ENCODE measurements at places on chromosomes 4 and X.
A peak's percentile ranks its signal among the peaks of the same experiment; 100 is the strongest.

- H3K36me3 ChIP-seq, result no peaks in the 10 kb centered on the region
- no peak for DNase-seq
- H3K4me3 ChIP-seq, result no peak overlapping the region
- no peak overlapping the region for H3K27ac ChIP-seq
- no peaks in the 10 kb centered on the region for H3K27me3 ChIP-seq
Observed at GRCh38 chr4:146442801-146443200, 78.9 kb downstream of the SLC10A7 start.

DNA sequence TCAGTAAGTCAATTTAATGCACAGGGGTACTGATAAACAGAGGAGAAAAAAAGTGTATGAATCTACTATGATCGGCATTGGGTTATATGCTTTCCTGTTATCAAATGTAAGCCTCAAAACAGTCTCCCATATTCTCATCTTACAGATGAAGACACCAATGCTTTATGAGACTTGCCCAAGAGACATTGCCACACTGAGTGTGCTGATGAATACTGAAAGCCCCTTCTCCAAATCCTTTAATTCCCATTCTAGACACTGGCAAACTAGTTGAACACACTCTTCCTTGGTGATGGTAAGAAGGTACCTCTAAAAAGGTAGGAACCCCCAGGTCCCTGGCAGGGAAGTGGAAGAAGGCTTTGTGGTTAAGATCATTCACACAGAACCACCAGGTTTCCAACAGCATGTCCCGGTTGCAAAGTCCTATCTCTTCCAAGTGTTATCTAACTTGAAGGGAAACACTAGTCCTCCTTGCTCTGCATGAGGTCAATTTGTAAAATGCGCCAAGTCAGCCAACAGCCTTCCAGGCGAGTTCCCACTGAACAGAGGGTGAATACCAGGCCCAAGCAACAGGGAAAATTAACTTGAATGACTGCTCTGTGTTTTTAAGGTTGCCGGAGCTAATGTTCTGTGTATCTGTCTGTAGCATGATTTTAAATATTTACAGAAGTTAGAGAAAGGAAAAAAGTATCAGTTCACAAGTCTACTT is 5.1 kb downstream of the SETD7 start:
- H3K36me3 ChIP-seq, result peaks cover 8% of the 10 kb centered on the region
- no peak overlapping the region for H3K27ac ChIP-seq

- no peaks in the 10 kb centered on the region for H3K36me3 ChIP-seq
- H3K4me3 ChIP-seq, result no peak overlapping the region
- DNase-seq, result peak; percentile 40
- no peaks in the 10 kb centered on the region for H3K27me3 ChIP-seq
- no peak overlapping the region for H3K27ac ChIP-seq
- peaks cover 8% of the 10 kb centered on the region for H3K4me1 ChIP-seq
Observed at GRCh38 chr4:53055274-53055673, 193.2 kb downstream of the RASL11B start.

DNA sequence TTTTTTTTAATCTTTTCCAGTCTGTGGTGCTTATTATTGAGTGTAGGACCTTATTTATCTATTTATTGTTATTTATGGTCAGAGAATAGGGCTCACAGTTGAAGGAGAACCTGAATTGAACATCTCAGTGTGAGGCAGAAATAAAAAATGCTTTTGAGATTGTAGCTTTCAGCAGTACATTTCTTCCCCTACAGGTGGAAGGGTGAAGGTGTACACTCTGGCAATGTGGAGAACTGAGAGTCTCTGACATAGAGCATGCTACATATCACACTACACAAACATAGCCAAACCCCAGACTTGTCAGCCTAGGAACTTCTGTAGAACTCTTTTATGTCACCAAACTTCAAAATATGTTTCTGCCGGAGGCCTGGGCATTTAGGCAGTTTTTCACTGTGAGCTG is 140.2 kb downstream of the STIM2 start:
- no peak for DNase-seq
- peaks cover 18% of the 10 kb centered on the region for H3K36me3 ChIP-seq
- H3K27ac ChIP-seq, result no peak overlapping the region
- H3K4me3 ChIP-seq, result no peak overlapping the region
- H3K4me1 ChIP-seq, result no peaks in the 10 kb centered on the region

DNA sequence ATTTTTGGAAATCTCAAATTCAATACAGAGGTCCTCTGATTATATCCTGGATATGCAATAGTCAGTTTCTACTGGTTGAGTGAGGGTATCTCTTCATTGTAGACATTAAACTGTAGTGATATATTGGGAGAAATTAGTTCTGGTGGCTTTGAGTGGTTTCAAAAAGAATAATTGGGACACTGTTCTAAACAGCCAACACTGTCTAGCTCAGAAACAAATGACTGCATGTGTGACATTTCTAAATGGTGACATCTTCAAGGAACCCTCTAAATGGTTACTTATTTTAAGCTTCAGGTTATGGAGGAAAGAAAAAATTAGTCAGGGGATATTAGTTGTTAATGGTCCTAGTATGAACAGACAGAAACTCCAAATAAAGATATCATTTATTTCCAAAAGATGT is 186.2 kb downstream of the LARP7 start:
- no peak overlapping the region for H3K4me3 ChIP-seq
- no peak for DNase-seq
- peaks cover 5% of the 10 kb centered on the region for H3K27me3 ChIP-seq
- H3K27ac ChIP-seq, result no peak overlapping the region

- H3K4me1 ChIP-seq, result no peaks in the 10 kb centered on the region
- no peak overlapping the region for H3K27ac ChIP-seq
- H3K27me3 ChIP-seq, result peaks cover 4% of the 10 kb centered on the region
- DNase-seq, result no peak
Observed at GRCh38 chr4:111793433-111794091, 351.7 kb upstream of the FAM241A start.

DNA sequence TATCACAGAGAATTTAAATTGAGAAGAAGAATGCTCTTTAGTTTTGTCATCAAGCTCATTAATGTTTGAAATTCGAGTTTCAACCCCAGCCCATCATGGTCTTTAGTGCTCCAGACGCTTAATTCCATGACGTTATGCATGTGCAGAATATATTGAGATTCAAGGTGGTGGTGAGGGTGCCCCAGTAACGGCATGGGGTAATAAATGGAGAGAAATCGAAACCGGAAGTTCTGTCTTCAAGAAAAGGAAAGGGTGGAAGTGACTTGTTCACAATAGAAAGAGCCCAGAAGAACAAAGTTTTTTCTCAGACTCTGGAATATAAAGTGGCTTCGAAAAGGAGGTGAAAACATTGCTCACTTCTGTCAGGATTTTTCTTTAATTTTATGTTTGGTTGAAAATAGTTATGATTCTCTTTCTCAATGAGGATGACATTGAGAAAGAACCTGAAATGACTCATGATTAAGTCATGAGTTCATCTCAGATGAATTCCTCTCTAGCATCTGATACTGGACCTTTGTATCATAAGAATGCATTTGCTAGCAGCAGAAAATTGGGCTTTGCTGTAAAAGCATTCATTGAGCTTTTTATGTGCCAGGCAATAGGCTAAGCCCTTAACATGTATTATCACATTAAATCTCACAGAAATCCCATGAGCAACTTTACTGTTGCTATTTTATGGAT is 779 bp upstream of the DDX60L start:
- H3K36me3 ChIP-seq, result no peaks in the 10 kb centered on the region
- peak overlapping the region; percentile 70 for H3K4me3 ChIP-seq
- H3K4me1 ChIP-seq, result peaks cover 51% of the 10 kb centered on the region
- DNase-seq, result peak; percentile 71

GRCh38 chr4:98658287-98659105 is at the start of gene TSPAN5:
TSPAN5 (minus strand) TSS chr4:98658611.
- H3K27ac ChIP-seq, result no peak within 1 kb of the TSS
- H3K27me3 ChIP-seq, result no peaks in the 10 kb centered on the region
- H3K36me3 ChIP-seq, result no peaks in the 10 kb centered on the region
- H3K4me1 ChIP-seq, result no peaks in the 10 kb centered on the region
- H3K4me3 ChIP-seq, result no peak within 1 kb of the TSS

DNA sequence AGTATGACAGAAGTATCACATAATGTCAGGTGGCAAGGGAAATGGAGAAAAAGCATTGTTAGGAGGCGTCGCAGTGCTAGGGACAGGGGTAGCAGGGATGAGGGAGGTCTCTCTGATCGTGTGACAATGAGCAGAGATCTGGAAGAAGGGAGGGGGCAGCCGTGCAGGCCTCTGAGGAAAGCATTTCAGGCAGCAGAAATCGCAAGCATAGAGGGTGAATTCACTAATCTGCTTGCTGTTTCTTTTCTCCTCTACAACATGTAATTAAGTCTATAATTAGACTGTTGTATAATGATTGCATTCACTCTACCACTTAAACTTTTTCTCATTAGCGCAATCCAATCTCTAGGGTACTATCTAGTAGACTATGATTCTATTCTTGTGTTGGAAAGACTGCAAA is 9.1 kb downstream of the CYP4V2 start:
- no peak overlapping the region for H3K27ac ChIP-seq
- H3K36me3 ChIP-seq, result peaks cover 25% of the 10 kb centered on the region
- no peaks in the 10 kb centered on the region for H3K4me1 ChIP-seq
- no peaks in the 10 kb centered on the region for H3K27me3 ChIP-seq
- H3K4me3 ChIP-seq, result no peak overlapping the region

DNA sequence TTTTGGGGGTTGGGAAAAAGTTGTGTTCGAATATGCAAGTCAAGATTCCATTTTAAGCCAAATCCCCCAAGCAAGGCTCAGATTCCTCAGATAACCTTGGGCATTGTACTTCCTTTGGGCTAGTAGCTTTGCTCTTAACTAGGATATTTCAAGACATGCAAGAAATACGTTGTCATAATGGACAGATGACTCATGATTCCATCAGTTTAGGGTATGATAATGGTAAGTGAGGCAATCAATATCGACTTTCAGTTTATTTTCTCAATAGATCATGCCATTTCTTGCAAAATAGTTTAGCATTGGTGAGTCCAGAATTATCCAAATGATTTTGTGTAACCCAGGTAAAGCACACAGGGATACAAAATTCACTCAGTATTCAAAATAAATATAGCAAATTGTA is 25.4 kb downstream of the CFAP299 start:
- peaks cover 15% of the 10 kb centered on the region for H3K4me1 ChIP-seq
- no peaks in the 10 kb centered on the region for H3K36me3 ChIP-seq
- H3K4me3 ChIP-seq, result no peak overlapping the region

DNA sequence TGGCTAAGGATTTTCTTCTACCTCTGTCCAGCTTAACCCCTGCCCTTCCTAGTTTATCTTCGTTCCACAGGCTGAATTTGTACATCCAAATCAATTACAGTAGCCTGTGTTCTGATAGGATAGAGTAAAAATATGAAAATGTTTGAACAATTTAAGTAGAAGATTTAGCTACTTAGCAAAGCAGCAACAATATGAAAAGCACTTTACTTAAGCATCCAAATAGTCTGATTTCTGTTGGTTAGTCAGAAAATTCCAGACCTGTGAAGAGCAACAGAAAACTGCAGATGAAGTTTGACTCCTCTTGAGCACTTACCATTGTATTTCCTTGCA is 2.0 kb downstream of the ARSJ start:
- no peak overlapping the region for H3K4me3 ChIP-seq
- no peaks in the 10 kb centered on the region for H3K36me3 ChIP-seq
- H3K27me3 ChIP-seq, result no peaks in the 10 kb centered on the region
- no peak overlapping the region for H3K27ac ChIP-seq

DNA sequence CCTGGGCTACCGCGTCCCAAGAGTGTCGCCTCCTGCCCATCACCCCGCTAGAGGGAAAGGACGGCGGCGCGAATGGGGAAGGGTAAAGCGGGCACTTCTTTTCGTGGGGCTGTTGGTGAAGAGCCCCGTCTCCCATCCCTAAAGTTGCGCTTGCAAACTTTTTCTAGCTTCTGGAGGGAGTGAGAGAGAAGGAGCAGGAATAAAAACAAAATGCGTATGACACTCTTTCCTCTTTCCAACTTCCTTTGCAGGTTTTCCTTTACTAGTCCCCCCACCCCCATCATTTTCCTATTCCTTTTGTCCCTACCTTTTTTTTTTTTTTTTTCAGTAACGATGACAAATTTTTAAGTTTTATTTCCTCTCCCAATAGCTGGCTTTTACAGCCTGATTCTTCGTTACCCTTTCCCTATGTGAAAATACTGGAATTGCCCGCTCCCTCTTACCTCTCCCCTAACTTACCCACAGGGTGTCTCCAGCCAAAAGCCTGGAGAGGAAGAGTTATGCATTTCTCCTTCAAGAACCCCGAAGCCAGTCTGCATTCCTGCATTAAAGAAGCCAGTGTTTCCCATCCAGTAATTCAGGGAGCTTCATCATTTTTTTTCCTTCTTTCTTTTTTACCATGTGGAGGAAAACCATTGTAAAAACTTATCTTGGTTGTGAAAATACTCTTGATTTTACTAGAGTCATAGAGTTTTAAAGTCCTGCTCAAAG is 613 bp upstream of the ARSJ start:
- H3K27ac ChIP-seq, result no peak overlapping the region
- H3K4me1 ChIP-seq, result no peaks in the 10 kb centered on the region
- no peak for DNase-seq
- H3K4me3 ChIP-seq, result no peak overlapping the region
- no peaks in the 10 kb centered on the region for H3K36me3 ChIP-seq

DNA sequence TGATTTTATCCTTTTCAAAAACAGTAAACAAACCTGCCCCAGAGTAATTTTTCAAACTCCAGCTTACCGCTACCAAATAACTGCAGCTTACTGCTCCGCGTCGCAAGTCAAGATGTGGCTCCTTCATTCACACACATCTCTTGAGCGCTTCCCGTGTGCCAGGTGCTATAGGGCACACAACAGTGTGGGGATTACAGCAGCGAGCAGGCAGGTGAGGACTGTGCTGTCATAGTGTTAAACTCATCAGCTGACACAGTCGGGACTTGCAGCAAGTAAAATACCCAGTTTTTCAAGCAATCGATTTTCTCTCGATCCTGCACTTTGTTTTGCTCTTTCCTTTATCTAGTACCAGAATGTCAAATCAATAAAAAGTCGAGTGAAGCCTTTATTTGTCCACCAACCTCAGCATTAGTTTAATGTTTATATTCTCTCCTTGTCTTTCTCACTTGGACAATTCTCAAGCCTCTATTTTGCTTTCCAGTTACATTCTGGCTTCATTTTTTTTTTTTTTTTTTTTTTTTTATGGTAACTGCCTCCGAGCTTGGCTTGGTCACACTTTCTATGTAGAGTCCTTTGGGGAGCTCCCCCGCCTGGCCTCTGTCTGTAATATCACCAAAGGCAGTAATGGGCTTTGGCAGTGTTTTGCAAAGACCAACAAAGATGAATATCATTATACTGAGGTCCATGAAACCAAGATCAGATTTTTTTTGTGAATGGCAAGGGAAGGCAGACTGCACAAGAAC is 8.3 kb upstream of the ASB5 start:
- H3K4me1 ChIP-seq, result no peaks in the 10 kb centered on the region
- H3K27me3 ChIP-seq, result peaks cover 7% of the 10 kb centered on the region
- no peak overlapping the region for H3K27ac ChIP-seq

GRCh38 chr4:189592890-189593289 is 347.8 kb upstream of the FRG1 start:
- H3K4me1 ChIP-seq, result no peaks in the 10 kb centered on the region
- H3K4me3 ChIP-seq, result no peak overlapping the region
- H3K36me3 ChIP-seq, result no peaks in the 10 kb centered on the region

- no peaks in the 10 kb centered on the region for H3K36me3 ChIP-seq
- peaks cover 6% of the 10 kb centered on the region for H3K4me1 ChIP-seq
- H3K4me3 ChIP-seq, result no peak overlapping the region
- no peak overlapping the region for H3K27ac ChIP-seq
Observed at GRCh38 chr4:40256329-40256728, 59.5 kb downstream of the RHOH start.
